ENCODE measurements at places on chromosomes 5 and 9.

GRCh38 chr5:120297616-120298015, 166.5 kb upstream of the PRR16 start:
- no peak for DNase-seq

DNA sequence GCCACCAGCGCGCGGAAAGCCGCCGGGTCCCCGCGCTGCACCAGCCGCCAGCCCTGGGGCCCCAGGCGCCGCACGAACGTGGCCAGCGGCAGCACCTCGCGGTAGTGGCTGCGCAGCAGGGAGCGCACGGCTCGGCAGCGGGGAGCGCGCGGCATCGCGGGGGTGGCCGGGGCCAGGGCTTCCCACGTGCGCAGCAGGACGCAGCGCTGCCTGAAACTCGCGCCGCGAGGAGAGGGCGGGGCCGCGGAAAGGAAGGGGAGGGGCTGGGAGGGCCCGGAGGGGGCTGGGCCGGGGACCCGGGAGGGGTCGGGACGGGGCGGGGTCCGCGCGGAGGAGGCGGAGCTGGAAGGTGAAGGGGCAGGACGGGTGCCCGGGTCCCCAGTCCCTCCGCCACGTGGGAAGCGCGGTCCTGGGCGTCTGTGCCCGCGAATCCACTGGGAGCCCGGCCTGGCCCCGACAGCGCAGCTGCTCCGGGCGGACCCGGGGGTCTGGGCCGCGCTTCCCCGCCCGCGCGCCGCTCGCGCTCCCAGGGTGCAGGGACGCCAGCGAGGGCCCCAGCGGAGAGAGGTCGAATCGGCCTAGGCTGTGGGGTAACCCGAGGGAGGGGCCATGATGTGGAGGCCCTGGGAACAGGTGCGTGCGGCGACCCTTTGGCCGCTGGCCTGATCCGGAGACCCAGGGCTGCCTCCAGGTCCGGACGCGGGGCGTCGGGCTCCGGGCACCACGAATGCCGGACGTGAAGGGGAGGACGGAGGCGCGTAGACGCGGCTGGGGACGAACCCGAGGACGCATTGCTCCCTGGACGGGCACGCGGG, at the start of gene TERT:
Gene TERT, minus strand, starts transcription at position 234 of the 815 bp plus-strand sequence. Its CDS starts 79 bp downstream, at position 155.
- DNase-seq, result peak; percentile 90

DNA sequence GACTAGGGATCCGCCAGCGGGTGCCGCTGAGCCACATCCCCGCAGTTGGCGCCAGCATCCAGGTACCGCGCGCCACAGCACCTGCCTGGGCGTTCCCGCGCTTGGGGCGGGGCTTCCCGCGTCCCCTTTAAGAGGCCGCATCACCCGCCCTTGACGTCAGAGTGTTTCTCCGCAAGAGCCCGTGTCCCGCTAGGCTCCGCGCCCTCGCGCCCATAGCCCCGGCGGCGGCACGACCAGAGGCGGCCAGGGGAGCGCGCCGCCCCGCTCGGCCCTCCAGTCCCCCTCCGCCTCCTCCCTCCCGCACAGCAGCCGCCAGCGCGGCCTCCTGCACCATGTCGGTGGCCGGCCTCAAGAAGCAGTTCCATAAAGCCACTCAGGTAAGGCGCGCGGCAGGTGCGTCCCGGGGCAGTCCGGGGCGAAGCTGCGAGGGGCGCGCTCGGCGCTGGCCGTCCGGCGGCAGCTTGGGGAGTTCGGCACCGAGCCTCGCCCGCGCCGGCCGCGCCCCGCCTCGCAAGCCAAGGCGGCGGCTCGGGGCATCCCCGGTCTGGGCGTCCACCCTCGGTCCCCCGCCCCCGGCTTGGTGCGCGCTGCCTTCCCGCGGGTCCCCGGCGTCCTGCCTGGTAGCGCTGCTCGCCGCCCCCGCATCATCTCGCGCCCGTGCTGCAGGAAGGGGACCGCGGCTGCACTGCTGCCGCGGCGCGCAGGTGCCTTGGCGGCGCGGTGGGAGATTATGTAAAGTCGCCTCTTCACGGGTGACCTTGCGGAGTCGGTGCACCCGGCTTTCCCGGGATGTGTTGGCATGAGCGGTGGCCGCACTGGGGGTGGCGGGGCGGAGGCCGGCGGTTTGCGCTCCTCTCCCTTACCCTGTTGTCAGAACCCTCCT, at the start of gene SH3GL2:
Gene SH3GL2, plus strand, starts transcription at position 156 of the 883 bp plus-strand sequence.
- DNase-seq, result peak; percentile 3

- no peak for DNase-seq
Observed at GRCh38 chr5:65978251-65978650, 51.9 kb downstream of the ERBIN start.

GRCh38 chr5:119336262-119336661, 19.6 kb upstream of the TNFAIP8 start:
- no peak for DNase-seq

- DNase-seq, result no peak
Observed at GRCh38 chr9:79104951-79105350, 466.8 kb upstream of the TLE4 start.

DNA sequence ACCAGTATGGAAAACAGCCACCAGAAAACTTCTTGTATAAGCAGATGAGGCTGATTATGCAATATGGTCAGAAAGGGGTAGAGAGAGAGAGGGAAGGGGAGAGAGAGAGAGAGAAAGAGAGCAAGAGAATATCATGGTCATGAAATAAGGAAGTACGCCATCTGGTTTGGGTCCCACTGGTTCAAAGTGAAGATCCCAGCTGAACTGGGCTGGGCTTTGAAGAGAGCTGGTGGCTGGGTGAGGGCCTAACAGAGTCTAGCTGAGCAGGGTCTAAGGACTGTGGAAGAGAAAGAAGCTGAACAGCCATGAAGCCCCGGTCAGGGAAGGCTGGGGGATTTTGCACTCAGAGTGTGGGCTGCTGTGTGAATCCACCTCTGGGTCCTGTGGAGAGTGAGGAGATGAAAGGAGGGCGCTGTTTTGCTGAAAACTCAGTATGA, 14.6 kb downstream of the TRIM14 start:
- DNase-seq, result no peak

- DNase-seq, result no peak
Observed at GRCh38 chr5:8381972-8382371, 513.0 kb downstream of the MTRR start.
